ENCODE measurements at places on chromosomes 13 and 19.

GRCh38 chr19:35353635-35354034 lies 4.6 kb upstream of the FFAR3 start:
- DNase-seq = no peak

GRCh38 chr19:11781295-11782057 lies 14.7 kb downstream of the ZNF441 start:
- no peak for DNase-seq

GRCh38 chr13:63425131-63425530 lies 2009.5 kb upstream of the PCDH20 start:
- no peak for DNase-seq

DNA sequence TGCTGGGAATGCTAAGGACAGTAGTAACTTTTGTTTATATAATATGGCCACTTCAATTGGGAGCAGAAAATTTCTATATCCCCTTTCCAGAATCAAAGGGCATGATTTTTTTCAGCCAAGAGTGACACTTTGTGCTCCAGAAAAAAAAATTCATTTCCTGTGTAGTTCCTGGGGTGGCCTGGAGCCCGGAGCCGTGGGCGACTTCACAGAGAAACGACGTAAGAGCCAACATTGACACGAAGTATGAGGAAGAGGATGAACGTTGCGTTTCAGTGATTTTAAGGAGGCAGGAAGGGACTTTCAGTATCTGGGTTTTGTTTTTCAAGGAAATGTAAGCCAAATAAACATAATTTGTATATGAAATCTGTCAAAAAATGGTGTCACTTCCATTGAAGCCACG lies 187.6 kb downstream of the STK24 start:
- DNase-seq = no peak

DNA sequence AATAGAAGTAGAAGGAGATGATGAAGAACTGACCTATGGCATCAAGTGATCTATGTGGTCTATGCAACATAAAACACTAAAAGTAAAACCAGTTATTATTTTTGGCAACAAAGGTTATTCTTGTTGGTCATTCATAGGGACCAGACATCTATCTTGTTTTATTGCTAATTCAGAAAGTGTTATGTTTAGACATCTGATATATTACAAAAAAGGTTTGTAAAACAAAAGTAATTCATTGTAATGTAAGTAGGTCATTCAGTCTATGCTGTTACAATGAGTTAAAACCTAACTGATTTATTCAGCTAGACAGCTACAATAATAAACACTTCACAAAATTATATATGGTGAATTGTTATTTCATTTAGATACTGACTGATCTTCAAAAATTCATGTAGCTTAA lies 461.9 kb downstream of the PCDH17 start:
- no peak for DNase-seq

GRCh38 chr19:19551853-19552192 lies 13.8 kb downstream of the CILP2 start:
- DNase-seq = no peak

- DNase-seq = no peak
These were observed 32.5 kb downstream of the CCDC70 start for GRCh38 chr13:51894239-51894638.

- peak; percentile 55 for DNase-seq
These were observed at the start of gene ZNF579 for GRCh38 chr19:55580628-55581144. Gene ZNF579 (minus strand): TSS chr19:55580848. CDS start chr19:55579639, 1,209 bp downstream.

DNA sequence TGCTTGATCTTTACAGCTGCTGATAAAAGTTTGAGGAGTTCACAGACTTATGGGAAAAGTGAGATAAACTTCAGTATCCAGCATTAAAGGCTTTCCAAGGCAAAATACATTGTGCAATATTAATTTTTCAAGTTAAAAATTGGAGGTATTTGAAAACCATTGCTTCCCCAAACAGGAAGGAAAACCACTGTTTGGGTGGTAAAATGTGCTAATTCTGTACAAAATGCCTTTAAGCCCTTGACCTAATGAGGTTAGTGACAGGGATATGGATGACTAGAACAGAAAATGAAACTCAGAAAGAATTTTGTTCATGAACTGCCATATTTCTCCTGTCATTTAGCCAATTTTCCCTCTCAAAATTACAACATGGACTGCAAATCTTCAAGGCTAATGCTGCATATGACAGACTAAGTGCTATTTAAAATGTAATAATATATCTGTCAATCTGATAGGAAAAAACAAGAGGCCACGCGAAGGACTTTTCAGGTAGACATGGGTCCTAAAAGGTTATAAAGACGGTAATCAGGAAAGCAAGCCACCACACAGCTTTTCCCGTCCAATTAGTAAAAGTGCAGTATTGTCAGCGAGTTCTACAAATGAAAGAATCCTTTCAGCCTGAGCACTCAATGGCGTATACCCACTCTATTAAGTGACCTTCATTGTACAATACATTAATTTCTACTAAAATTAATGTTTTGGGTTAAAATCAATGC lies 212.8 kb downstream of the ENOX1 start:
- no peak for DNase-seq

- DNase-seq = no peak
These were observed 2.9 kb downstream of the CLPTM1 start for GRCh38 chr19:44958090-44958489.

- no peak for DNase-seq
These were observed 90.1 kb downstream of the PCDH9 start for GRCh38 chr13:67140006-67140405.
